ENCODE measurements at places on chromosomes 16 and 17.

- peak overlapping the region; percentile 58 for H3K27ac ChIP-seq
- no peaks in the 10 kb centered on the region for H3K36me3 ChIP-seq
- DNase-seq = no peak
- no peak overlapping the region for H3K4me3 ChIP-seq
- no peaks in the 10 kb centered on the region for H3K27me3 ChIP-seq
Measured at GRCh38 chr17:4247971-4248388, 15.8 kb downstream of the ANKFY1 start.

DNA sequence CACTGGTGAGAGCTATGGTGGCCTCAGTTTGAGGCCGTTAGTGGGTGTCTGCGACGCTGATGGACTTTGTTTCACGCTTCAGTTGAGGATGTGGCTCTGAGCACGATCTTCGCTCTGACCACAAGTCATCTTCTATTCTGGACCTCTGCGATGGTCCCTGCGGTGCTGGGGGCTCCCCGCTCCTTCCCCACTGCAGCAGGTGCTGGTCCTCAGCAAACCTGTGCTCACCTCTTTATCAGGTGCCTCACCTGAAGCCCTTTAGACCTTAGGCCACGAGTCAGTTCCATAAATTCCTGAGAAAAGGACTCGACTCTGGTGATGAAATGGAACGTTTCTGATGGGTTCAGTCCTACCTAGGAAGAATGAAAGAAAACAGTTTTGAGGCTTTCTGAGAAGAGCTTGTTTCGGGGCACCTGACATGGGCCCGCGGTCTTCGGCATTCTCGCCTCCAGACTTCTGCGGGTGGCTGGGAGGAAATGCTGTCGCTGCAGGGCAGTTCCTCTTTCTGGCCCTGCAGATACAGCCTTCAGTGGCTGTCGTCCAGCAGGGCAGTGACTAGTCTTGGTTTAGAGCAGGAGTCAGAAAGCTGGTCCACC is 4.7 kb downstream of the KCTD5 start:
- no peak overlapping the region for H3K4me3 ChIP-seq
- H3K36me3 ChIP-seq = no peaks in the 10 kb centered on the region
- H3K27me3 ChIP-seq = no peaks in the 10 kb centered on the region
- peaks cover 7% of the 10 kb centered on the region for H3K4me1 ChIP-seq
- H3K27ac ChIP-seq = no peak overlapping the region

GRCh38 chr16:22001591-22001990 is 675 bp upstream of the PDZD9 start:
- no peak overlapping the region for H3K4me3 ChIP-seq
- H3K36me3 ChIP-seq = no peaks in the 10 kb centered on the region
- H3K27ac ChIP-seq = no peak overlapping the region
- peaks cover 15% of the 10 kb centered on the region for H3K4me1 ChIP-seq
- no peak for DNase-seq

DNA sequence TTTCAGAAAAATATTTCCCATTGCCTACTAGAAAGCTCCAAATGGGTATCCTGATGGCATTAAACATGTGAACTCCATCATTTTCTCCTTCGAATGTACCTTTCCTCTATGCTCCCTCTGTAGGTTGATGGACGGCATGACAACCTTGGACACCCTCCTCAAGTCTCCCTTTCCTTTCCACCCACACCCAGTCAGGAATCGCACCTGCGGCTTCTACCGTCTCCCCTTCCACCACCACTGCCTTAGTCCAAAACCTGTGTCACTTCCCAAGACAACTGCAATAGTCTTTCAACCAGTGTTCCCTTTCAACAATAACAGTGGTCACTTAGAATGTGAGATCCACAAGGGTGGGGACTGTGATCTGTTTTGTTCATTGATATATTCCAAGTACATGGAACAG is 233.1 kb upstream of the AXIN2 start:
- no peaks in the 10 kb centered on the region for H3K4me1 ChIP-seq
- H3K27ac ChIP-seq = no peak overlapping the region
- no peaks in the 10 kb centered on the region for H3K27me3 ChIP-seq
- no peak for DNase-seq

GRCh38 chr17:13346996-13347762 is 254.6 kb downstream of the HS3ST3A1 start:
- H3K27ac ChIP-seq = no peak overlapping the region
- no peaks in the 10 kb centered on the region for H3K36me3 ChIP-seq
- no peaks in the 10 kb centered on the region for H3K4me1 ChIP-seq
- no peak overlapping the region for H3K4me3 ChIP-seq

DNA sequence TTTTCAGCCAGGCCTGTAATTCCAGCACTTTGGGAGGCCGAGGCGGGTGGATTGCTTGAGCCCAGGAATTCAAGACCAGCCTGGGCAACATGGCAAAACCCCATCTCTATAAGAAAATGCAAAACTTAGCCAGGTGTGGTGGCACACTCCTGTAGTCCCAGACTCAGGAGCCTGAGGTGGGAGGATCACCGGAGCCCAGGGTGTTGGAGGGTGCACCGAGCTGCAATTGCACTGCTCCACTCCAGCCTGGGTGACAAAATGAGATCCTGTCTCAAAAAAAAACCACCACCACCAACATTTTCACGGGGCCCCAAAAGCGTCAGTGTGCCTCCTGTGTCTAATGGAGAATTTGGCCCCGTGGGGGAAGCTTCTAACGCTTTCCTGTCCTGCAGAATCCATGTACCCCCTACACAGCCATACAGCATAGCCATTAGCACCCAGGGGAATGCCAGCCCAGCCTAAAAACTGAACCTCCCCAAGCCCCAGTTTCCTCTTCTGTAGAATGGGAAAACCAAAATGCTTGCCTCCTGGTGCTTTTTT is 22.2 kb upstream of the MAP3K14 start:
- no peaks in the 10 kb centered on the region for H3K27me3 ChIP-seq
- H3K4me3 ChIP-seq = no peak overlapping the region
- peaks cover 32% of the 10 kb centered on the region for H3K4me1 ChIP-seq
- no peak overlapping the region for H3K27ac ChIP-seq
- peak; percentile 25 for DNase-seq

- no peak overlapping the region for H3K27ac ChIP-seq
- no peak for DNase-seq
- H3K4me1 ChIP-seq = peaks cover 9% of the 10 kb centered on the region
- no peaks in the 10 kb centered on the region for H3K36me3 ChIP-seq
Measured at GRCh38 chr17:68060336-68060735, 24.8 kb downstream of the KPNA2 start.

GRCh38 chr17:81388612-81389367 is 6.5 kb upstream of the BAHCC1 start:
- no peak overlapping the region for H3K4me3 ChIP-seq
- no peaks in the 10 kb centered on the region for H3K36me3 ChIP-seq
- H3K27ac ChIP-seq = peak overlapping the region; percentile 89
- H3K4me1 ChIP-seq = peaks cover 61% of the 10 kb centered on the region

DNA sequence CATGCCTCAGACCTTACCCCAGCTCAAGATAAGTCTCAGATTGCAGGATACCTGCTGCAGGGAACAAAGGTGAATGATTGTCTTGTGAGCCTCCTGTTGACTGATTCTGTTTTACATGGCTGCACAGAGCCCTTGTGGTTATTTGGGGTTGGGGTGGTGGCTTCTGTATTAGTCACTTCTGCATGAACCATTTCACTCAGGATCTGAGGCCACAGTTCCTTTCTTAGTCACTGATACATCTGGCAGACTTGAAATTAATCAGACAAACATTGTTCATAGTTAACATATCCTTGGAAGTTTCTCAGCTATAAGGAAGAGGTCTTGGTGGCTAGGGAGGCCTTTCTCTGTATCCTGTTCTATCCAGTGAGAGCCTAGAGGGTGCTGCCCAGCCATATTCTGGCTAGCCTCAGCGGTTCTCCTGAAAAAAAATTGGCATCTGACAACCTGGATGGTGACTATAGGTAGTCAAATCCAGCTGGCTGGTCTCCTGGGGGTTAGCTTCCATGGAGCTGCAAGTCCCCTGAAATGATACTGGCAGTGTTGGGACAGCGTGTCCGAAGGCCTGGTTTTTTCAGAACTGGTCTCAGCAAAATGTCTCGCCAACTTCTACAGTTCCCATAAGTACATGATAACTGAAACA is 8.4 kb upstream of the PLK1 start:
- H3K4me1 ChIP-seq = no peaks in the 10 kb centered on the region
- no peak overlapping the region for H3K27ac ChIP-seq
- H3K27me3 ChIP-seq = no peaks in the 10 kb centered on the region
- no peak for DNase-seq
- no peak overlapping the region for H3K4me3 ChIP-seq

DNA sequence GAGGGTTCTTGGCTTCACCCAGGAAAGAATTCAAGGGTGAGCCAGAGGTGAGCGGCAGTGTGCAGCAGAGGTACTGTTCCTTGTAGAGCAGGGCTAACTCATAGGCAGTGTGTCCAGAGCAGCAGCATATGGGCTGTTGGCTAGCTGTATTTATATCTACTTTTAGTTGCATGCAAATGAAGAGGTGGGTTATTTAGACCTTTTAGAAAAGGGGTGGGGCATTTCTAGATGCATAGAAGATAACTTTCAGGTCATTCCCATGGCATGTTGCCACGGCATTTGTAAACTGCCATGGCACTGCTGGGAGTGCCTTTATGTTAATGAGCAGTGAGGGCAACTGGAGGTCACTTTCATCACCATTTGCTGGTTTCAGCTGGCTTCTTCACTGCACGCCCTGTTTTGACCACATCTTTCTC is 141.0 kb downstream of the STX8 start:
- no peaks in the 10 kb centered on the region for H3K36me3 ChIP-seq
- no peaks in the 10 kb centered on the region for H3K27me3 ChIP-seq
- H3K4me1 ChIP-seq = peaks cover 41% of the 10 kb centered on the region
- H3K4me3 ChIP-seq = no peak overlapping the region
- H3K27ac ChIP-seq = peak overlapping the region; percentile 75
- no peak for DNase-seq

GRCh38 chr16:48326915-48327314 is 58.3 kb downstream of the SIAH1 start:
- no peaks in the 10 kb centered on the region for H3K27me3 ChIP-seq
- no peak overlapping the region for H3K27ac ChIP-seq
- DNase-seq = no peak
- no peak overlapping the region for H3K4me3 ChIP-seq
- H3K36me3 ChIP-seq = peaks cover 11% of the 10 kb centered on the region

DNA sequence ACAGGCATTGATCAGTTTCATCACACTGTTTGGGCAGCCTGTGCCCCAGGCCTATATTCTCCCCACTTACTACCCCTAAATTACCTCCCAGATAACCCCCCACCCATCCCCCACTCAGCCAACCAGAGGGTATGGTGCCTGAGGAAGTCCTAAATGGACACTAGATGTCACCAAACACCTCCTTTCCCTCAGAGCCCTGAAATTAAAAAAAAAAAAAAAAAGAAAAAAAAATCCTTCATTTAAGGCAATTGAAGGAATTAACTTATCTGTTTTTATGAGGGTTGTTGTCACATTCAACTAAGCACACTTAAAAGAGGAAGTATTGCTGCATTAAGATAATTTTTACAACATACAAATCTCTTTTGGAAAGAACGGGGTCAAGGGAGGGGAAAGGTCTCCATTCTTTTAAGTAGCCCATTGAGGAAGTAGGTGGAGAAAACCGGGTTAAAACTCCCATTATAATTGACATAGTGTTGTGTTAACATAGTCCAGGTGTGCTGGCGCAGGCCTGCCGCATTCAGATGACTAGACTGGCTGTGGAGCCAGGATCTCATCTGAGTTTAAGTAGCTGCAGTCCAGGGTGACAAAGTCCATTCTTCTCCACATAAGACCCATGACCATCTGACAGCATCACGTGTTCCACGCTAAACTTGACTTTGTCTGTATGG is 46.3 kb downstream of the SNX11 start:
- H3K27ac ChIP-seq = no peak overlapping the region
- H3K4me1 ChIP-seq = no peaks in the 10 kb centered on the region
- no peaks in the 10 kb centered on the region for H3K27me3 ChIP-seq
- no peaks in the 10 kb centered on the region for H3K36me3 ChIP-seq
- DNase-seq = no peak
- no peak overlapping the region for H3K4me3 ChIP-seq

DNA sequence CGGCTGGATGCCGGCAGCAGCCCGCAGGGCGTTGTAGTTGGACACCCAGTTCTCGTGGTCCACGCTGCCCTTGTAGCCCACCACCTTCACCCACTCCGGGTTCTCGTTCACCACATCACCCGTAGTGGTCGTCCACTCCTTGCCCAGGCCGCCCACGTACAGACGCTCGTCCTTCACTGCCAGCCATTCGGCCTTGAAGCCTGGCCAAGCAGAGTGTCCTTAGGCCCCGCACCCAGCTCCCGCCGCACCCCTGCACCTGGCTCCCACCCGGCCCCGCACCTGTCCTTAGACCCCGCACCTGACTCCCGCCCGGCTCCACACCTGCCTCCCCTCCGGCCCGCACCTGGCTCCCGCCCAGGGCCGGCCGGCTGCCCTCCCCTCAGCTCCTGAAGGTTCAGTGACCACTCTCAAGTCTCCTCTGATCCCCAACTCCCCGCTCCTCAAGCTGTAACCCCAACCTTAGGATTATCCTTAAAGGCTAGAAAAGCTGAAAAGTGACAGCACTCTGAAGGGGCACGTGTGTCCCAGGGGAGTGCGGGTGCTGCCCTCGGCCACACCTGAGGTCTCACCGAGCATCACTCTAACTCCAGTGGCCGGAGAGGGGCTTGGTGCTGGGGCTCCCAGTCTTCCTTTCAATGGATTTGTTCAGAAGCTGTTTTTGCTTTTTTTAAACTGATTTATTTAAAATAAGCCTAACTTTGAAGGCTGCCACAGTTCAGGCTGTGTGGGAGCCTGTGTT is 14.4 kb downstream of the CANT1 start:
- no peaks in the 10 kb centered on the region for H3K27me3 ChIP-seq
- H3K36me3 ChIP-seq = no peaks in the 10 kb centered on the region

DNA sequence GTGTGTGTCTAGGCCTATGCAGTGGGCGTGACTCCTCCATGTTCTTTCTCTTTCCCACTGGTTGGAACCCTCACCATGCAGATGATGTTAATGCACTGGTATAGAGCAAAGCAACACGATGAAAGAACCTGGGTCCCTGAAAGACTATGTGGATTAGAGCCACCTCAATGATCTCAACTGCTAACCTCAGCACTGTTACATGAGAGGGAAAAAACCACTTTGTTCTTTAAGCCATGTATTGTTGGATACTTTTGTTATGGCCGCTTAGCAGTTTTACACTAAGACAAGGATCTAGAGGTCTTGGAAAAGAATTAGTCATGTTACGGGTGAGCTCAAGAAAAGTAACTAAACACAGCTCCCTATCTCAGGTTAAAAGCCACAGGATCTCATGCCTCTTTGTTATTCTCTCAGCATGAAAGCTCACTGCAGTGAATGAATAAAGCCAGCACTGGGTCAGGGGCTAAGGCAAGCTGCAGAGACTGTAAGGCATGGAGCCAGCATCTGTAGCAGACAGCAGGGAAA is 56.6 kb upstream of the RBBP6 start:
- no peak overlapping the region for H3K4me3 ChIP-seq
- no peaks in the 10 kb centered on the region for H3K4me1 ChIP-seq
- no peak overlapping the region for H3K27ac ChIP-seq

DNA sequence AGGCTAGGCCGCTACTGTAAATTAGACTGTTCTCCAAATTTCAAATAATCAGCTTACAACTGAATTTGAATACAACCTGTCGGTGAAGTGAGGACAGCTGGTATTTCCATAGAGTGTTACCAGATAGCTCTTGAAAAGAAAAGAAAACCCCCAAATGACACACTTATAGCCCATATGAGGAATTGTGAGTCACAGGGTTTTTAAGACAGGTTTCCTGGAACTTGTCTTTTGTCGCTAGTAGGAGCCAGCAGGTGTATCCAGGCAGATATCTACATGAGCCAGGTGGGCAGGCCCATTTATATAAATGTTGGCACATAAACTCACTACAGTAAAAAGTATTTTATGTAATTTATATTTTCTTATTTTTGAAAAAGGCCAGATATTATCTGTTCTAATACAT is 24.0 kb downstream of the TNRC6A start:
- H3K4me1 ChIP-seq = peaks cover 70% of the 10 kb centered on the region
- no peak overlapping the region for H3K27ac ChIP-seq
- no peak overlapping the region for H3K4me3 ChIP-seq
- DNase-seq = no peak

GRCh38 chr17:3992370-3992769 is 28.1 kb upstream of the ATP2A3 start:
- no peak overlapping the region for H3K27ac ChIP-seq
- no peaks in the 10 kb centered on the region for H3K4me1 ChIP-seq
- H3K4me3 ChIP-seq = no peak overlapping the region
- H3K27me3 ChIP-seq = no peaks in the 10 kb centered on the region
